Fibroblast of skin of back (primary cell): ENCODE measurements at places on chromosomes 3 and 15.

- DNase-seq = peak; percentile 51
Observed at GRCh38 chr3:159936541-159936940, 52.1 kb upstream of the IL12A start.

- no peak for DNase-seq
Observed at GRCh38 chr15:28022181-28022580, 76.9 kb downstream of the OCA2 start.

- DNase-seq = peak; percentile 84
Observed at GRCh38 chr15:91561371-91562100, 292.0 kb upstream of the SLCO3A1 start.

GRCh38 chr3:8464668-8465067 lies 37.0 kb upstream of the LMCD1 start:
- no peak for DNase-seq

- DNase-seq = peak; percentile 52
Observed at GRCh38 chr3:121431726-121432517, 113.9 kb downstream of the POLQ start.

DNA sequence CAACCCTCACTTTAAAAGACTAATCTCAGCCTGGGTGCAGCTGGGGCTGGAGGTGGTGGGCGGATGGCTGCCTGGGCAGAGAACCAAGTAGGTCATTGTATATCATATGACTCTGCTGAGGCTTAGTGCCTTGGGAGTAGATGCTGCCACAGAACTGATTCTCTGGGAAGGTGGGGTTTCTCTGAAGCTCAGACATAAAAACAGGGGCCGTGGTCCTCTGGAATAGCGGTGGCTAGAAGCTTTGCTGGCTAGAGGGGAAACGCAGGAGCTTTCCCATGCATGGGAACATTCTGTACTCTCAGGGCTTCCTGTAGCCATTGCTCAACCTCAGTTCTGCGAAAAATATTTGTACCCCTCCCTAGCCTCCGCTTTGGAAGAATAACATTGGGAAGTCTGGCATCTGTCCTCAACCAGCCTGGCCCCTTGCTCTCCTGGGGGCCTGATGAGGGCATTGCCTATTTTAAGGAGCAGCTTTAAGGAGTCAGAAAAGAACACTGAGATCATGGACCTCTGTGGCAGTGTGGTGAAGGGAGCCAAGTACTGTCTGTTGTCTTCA lies 14.7 kb downstream of the TIMP4 start:
- DNase-seq = peak; percentile 55

- peak; percentile 77 for DNase-seq
Observed at GRCh38 chr3:74633021-74633420, 18.6 kb upstream of the CNTN3 start.

GRCh38 chr3:158086361-158086760 lies 19.9 kb downstream of the SHOX2 start:
- DNase-seq = no peak

DNA sequence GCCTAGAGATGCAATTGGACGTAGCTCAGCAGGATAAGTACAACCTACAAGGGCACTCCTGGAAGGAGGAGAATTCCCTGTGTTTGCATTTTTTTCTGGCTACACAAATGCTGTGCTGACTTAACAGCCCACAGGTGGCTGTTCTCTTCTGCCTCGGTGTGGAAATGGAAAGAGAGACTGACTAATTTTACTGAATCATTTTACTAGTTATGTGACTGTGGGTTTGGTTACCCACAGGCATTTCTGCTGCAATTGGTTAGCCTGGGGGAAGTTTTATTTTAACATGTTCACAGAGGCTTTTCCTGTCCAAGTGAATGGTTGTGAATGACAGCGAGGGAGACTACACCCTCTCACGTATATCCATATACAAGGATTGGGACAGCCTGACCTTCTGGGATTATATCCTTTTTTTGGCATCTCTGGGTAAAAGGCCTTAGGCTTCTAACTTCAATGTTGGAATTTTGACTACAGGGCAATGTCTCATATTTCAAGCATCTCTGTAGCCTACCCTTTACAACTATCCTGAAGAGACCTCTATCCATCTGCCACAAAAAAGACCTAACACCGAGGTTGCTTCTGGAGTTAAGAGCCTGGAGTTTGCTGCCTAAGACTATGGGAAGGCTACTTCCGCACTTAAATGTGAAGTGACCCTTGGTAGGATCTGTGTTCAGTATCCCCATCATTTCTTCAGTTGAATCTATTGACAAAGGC lies 67.2 kb upstream of the TP63 start:
- DNase-seq = peak; percentile 89

GRCh38 chr15:27459836-27460235 lies 488.9 kb downstream of the GABRG3 start:
- DNase-seq = no peak

GRCh38 chr15:89333959-89334509 lies 590 bp downstream of the POLG start:
- no peak for DNase-seq

- no peak for DNase-seq
Observed at GRCh38 chr15:89781055-89781454, 4.9 kb downstream of the MESP2 start.

DNA sequence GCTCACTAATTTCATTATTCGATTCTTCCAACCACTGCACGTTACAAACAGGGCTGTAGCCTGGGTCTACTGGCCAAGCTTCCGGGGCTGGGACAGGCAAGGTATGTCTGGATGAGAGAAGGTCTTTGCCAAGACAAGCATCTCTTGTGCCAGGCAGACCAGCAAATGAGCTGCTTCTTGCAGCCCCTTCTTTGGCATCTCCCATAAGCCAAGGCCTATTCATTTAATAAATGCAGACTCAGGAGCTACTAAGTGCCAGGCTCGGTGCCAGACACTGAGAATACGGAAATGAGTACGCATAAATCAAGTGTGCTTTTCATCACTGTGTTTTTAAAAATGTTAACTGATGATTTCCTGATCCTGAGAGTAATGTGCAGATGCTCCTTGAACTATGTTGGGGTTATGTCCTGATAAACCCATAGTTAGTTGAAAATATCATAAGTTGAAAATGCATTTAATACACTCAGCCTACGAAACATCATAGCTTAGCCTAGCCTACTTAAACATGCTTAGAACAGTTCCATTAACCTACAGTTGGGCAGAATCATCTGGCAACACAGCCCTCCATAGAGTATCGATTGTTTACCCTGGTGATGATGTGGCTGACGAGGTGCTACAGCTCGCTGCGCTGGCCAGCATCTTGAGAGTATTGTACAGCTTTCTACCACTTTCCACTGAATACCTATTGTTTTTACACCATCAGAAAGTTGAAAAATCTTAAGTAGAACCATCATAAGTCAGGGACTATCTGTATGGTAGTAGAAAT lies 135.0 kb upstream of the CTDSPL start:
- DNase-seq = no peak

DNA sequence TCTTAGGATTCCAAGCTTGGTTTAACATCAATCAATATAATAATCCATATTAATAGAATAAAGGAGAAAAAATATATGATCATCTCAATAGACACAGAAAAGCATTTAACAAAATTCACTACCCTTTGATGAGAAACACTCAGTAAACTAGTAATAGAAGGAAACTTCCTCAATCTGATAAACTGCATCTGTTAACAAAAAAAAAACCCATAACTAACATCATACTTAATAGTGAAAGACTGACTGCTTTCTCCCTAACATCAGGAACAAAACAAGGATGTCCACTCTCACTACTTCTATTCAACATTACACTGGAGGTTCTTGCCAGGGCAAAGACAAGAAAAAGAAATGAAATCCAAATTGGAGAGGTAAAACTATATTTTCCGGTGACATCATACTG lies 30.5 kb downstream of the LRRK1 start:
- no peak for DNase-seq

DNA sequence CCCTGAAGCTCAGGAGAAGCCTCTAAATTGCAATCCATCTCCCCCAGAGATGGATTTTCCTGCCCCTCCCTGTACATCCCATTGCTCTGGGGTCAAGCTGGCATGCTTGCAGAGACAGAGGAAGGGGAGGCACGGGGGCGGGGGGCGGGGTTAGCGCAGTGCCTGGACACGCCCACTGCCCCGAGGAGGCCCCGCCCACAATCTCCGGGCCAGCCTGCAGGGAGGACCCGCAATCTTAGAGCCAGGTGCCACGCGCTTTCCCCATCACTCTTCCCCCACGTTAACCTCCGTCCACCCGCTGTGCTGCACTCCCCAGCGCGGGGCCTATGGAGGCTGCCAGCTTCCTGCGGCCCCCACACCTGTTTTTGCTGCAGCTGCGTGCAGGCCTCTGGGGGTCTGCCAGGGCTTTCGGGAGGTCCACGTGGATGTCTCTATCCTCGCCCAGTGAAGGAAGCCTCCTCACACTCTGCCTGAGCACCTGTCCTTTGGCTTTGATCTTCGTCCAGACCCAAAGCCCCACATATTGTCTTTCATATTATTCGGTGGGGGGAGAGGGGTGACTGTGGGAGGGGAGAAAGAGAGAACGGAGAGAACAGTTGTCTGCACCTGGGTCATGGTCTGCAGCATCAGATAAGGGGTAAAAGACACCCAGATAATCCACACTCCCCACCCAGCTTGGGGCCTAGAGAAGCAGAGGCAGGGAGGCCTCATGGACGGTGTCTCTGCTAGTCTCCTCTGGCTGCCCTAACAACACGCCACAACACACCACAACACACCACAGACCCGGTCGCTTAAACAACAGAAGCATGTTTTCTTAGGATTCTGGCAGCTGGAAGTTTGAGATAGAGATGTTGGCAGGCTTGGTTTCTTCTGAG lies 118.0 kb upstream of the MEF2A start:
- no peak for DNase-seq

DNA sequence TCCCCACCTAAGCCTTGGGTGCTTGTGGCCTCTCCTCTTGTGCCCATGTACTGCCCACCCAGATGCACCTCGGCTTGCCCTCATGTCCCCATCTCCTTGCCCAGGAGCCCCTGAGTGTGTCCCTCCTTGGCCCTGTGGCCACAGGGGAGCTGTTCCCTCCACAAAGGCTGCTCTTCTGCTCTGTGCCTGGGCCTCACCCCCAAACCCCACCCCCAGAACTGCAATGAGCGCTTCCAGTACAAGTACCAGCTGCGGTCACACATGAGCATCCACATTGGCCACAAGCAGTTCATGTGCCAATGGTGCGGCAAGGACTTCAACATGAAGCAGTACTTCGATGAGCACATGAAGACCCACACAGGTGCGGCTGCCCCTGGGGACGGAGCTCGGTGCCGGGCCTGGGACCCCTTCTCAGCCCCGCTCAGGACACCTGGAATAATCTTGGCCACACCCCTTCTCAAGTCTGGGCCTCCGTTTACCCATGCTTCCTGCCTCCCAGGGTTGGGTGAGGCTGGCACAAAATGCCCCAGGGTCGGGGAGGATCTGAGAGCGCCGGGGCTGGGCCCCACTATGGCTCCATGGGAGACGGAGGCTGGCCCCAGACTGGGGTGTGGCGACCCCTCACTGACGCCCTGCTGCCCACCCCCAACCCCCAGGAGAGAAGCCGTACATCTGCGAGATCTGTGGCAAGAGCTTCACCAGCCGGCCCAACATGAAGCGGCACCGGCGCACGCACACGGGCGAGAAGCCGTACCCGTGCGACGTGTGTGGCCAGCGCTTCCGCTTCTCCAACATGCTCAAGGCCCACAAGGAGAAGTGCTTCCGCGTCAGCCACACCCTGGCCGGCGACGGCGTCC lies 10.3 kb downstream of the ZBTB47 start:
- DNase-seq = no peak

- no peak for DNase-seq
Observed at GRCh38 chr15:101510212-101511197, 21.0 kb upstream of the PCSK6 start.

- no peak for DNase-seq
Observed at GRCh38 chr3:141784531-141784930, 21.3 kb downstream of the GRK7 start.

DNA sequence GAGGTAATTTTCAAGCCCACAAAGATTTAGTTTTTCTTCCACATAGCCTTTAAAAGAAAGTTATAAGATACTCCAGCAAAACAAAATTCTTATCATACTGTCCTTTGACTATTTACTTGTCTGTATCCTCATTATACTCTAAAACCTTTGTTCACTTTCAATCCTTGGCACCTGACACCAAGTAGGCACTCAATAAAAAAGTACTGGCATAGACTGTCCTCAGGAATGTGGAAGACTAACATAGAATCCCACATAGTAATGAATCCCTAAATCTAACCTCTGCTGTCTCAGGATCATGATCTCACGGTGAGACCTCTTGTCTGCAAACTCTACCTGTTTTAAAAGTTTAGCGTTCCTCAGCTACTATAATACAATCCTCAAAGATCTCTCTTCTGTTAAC lies 21.6 kb downstream of the PHC3 start:
- DNase-seq = no peak

DNA sequence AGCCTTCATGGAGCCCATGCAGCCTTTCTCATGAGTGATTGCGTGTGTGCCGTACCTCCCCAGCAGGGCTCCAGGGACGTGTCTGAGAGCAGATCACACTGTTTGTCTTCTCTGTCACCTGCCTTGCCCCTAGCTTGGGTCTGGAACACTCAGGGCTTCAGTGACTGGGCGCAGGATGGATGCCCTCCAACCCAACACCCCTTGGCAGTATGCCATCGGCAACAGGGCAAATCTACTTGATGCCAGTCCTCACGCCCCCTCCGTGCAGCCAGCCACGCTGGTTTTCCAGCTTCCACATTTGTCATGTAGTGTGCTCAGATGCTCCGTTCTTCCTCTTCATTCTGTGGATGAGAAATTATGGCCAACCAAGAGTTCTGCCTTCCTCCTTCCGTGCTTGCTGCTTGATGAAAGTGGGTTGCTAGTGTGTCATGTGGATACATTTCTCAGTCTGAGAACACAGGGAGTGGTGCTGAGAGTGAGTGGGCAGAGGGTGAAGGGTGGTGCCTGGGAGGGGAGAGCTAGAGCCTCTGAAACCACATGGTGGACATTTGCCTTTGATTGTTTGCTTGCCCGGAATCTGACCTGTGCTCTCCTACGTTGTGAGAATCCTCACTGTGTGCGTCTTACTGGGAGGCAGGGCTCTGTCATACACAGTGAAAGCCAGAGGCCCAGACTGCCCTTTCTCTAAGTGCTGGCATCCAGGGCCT lies 97.2 kb downstream of the FAM43A start:
- no peak for DNase-seq

- no peak for DNase-seq
Observed at GRCh38 chr3:45134758-45135521, 11.2 kb downstream of the CDCP1 start.

GRCh38 chr3:144463911-144464310 lies 492.3 kb downstream of the DIPK2A start:
- peak; percentile 11 for DNase-seq

DNA sequence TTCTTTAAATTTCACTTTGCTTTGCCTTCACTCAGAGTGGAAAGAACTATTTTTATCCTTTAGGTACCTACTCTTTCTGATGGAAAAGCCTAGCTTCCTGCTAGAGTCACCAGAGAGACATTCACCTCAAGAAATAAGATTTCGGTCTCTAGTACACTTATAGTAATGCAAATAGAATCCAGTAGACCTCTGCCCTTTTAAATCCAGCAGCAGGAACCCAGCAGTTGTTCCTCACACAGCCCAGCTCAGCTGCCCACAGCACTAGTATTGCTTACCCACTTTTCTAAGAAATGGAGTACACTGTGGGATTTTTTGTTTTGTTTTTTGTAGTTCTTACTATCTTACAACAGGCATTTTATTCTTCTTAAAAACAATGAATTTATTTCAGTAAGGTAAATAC lies 497.0 kb upstream of the CCDC54 start:
- DNase-seq = no peak
